Aorta (tissue), 5 donors: ENCODE measurements at places on chromosomes 1 and 21. TPM values are rescaled to one million over a fixed set of nuclear protein-coding genes. Genes with fewer than 3 reads are reported as not detected.

The UMODL1 gene
- not detected for total RNA-seq

GRCh38 chr1:40954626-40955025 is 24.9 kb upstream of the CTPS1 start:
- DNase-seq = no peak

The HSPA6 gene
- total RNA-seq = 9.0 TPM

- DNase-seq = no peak
Measured at GRCh38 chr1:199837321-199837720, 190.2 kb upstream of the NR5A2 start.

GRCh38 chr1:115469703-115470476 is 131.8 kb upstream of the NGF start:
- no peak for DNase-seq

DNA sequence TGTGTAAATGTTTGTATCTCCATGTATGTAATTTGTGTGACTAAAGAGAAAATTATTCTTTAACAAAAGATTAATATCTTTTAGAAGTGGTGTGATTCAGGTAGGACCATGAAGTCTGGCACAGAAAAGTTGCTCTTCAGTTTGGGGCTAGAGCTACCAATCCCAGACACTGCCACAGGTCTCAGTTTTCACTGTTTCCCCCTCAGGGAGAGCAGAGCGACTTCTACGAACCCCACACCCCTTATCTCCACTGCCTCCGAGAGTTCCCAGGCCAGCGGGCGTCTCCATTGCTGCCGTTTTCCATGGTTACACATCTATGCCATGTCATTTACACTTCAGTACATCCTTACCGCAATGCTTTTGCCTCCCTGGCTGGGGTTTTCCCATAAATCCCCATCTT is 93.0 kb upstream of the SMYD2 start:
- no peak for DNase-seq

DNA sequence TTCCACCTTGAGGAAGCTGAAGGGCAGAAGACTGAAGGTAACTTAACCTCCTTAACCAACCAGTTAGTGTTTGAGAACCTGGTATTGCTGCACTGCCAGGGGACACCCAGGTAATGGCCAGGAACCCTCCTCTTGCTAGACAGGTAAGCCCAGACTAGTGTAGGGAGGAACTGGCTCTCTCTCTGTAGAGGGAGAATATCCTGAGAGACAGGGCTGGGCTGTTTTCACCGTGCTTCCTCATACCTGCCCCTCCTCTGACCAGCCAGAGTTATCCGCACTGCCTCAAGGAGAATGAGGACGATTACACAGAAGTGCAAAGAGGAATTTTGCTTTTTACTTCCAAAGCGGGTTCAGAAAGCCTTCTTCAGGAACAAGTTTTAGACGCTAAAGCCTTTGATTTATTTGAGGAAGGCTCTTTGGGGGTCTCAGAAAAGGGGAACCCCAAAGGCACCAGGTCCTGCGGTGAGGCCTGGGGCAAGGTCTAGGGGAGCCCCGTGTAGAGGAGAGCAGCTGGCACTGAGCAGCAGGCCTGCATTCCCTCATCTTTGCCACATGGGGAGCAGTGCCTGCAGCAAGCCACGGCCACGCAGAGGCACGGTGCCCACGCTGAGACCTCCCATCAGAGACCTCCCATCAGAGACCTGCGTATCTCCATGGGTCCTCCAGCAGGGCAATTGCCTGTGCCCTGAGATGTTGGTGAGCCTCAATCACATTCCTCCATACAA is 13.5 kb downstream of the GNG4 start:
- no peak for DNase-seq

DNA sequence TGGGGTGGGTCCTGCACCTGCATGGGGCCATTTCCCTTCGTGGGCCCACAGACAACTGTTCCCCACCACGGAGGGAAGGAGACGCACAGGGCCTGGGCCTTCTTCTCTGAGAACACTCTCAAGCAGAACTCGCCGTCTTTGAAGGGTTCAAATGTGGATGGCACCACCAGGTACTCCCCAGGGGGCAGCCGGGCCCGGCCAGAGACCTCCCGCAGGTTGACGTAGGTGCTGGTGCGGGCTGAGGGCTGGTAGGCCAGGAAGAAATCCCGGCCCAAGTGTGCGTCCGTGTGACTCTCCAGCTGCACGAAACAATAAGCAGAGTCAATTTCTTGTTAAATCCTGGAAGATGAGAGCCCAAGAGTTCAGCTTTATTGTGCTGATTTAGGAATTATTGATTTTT is 56.4 kb downstream of the CAPN8 start:
- DNase-seq = no peak

- DNase-seq = no peak
Measured at GRCh38 chr1:178238722-178239510, 145.0 kb downstream of the RASAL2 start.
